ENCODE measurements at places on chromosomes 12 and 14.

- DNase-seq = no peak
These were observed 65.3 kb upstream of the C14orf180 start for GRCh38 chr14:104514156-104514848.

- DNase-seq = no peak
These were observed 23.6 kb downstream of the PYGL start for GRCh38 chr14:50920482-50921230.

DNA sequence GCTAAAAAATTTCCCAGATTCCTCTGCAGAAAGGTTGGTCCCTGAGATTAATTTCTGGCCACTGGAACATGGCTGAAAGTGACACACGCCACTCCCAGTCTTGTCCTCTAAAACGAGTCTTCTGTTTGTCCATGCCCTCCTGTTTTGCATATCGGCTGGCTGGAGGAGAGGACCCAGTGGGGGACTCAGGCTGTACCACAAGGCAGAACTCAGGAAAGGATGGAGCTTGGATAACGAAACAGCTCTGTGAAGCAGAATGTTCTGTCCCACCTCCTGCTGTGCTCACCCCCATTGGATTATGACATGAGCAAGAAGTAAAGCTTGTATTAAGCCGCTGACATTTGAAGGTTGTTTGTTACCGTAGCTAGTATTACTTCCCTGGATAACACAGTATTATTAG, 856.2 kb downstream of the BCL11B start:
- DNase-seq = no peak

- no peak for DNase-seq
These were observed 786 bp upstream of the PFKM start for GRCh38 chr12:48118284-48118871.

DNA sequence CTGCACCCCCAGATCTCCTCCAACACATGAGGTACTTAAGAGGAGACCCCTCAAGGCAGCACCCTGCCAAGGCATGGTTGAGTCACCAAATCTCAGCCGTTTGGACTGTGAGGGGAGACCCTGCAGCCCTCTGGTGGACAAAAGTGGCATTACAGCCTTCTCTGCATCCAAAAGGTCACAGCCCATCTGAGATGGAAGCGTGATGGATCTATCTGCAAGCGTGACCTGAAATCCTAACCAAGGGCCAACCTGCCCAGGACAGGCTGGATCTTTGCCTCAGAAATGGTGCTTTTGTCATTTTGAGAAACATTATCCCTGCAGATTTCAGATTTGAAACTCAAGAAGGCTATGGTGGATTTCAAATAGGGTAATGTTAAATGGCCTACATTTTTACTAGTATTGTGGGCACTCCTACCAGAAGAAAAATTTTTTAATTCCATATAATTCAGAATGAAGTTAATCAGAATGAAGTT, 23.7 kb upstream of the DHRS4 start:
- DNase-seq = peak; percentile 85

DNA sequence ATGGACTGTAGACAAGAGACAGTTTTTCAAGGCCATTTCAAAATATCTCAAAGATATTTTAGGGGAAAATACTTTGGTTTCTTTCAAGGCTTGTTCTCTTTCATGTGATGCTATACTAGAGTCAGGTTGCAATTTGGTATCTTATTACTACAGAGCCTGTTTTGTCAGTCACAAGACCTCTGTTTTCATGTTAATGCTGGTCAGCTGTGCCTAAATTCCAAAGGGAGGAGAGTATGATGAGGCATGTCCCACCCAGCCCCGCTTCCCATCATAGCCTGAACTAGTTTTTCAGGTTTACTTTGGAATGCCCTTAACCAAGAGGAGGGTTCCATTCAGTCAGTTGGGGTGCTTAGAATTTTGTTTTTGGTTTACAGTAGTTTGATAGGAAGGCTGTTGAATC, 52.6 kb downstream of the GPHB5 start:
- DNase-seq = no peak

- DNase-seq = no peak
These were observed 32.8 kb downstream of the SIX1 start for GRCh38 chr14:60616461-60616959.

GRCh38 chr12:50197297-50197727, 30.1 kb upstream of the CERS5 start:
- DNase-seq = no peak

- no peak for DNase-seq
These were observed 592.5 kb upstream of the NOVA1 start for GRCh38 chr14:27190296-27190695.

GRCh38 chr12:113891739-113892520, 74.2 kb downstream of the RBM19 start:
- DNase-seq = no peak

GRCh38 chr12:3446235-3446634, 44.8 kb upstream of the PRMT8 start:
- DNase-seq = no peak

- DNase-seq = no peak
These were observed 273.1 kb downstream of the TMTC2 start for GRCh38 chr12:82959821-82960220.

- no peak for DNase-seq
These were observed 1.2 kb upstream of the GIT2 start for GRCh38 chr12:109997393-109997792.

GRCh38 chr14:27090716-27091115, 492.9 kb upstream of the NOVA1 start:
- no peak for DNase-seq

DNA sequence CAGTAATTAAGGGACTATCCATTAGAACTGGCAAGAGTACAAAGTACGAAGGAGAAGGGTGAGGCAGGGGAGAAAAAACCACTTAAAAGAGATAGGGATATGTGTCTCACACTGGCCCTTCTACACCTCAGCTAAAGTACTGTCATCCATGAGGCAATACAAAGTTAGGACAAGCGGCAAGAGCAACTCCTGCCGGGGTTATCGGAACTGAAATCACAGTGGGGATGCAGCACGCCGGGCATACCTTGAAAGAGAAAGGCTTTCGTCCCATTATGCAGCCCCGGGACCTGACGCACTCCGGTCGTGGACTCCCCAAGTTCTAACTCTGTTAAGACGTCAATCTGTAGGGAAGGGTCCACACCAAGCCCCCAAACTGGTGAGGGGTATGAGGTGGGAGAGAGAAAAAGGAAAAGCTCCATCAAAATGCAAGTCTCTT, 1.1 kb downstream of the NELL2 start:
- peak; percentile 21 for DNase-seq

DNA sequence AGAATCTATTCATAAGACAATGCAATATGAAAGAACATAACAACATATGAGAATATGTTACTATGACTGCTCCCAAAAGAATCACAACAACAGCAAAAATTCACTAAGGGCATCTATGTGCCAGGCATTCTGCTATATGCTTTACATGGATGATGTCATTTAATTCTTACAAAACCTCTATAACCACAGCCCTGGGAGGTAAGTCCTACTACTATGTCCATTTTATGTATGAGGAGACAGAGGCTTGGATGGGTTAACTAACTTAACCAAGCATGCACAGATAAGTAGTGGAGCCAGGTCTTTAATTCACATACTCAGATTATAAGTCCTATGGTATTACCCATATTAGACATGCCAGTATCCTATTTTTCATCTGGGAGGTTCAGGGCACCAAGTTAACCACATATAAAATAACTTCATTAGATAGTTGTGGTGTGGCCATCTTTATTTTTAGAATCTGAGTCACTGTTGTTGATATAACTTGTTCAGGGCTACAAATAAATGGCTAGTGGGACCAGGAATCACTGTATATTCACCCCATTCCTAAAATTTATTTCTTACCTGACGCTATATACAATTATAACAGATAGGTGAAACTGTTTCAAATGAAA, 33.2 kb upstream of the RAD51AP1 start:
- DNase-seq = no peak

GRCh38 chr12:68306564-68306963, 25.6 kb downstream of the MDM1 start:
- DNase-seq = no peak

DNA sequence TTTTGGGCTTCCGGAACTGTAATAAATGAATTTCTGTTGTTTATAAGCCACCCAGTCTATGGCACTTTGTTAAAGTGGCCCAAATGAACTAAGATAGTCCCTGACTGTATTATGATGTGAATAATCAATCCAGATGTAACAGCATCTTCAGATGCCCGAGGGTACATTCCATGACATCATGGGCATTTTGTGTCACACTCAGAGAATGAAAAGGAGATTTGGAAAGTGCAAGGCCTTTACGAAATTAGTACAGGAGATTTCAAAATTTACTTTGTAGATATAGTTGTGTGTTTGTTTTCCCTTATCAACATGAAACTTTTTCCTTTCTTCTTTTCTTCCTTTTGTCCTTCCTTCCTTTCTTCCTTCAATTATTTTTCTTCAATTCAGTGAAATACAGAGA, 54.2 kb upstream of the AMIGO2 start:
- no peak for DNase-seq

- DNase-seq = no peak
These were observed 255.3 kb downstream of the AEBP2 start for GRCh38 chr12:19694627-19695026.

- DNase-seq = no peak
These were observed 31.7 kb upstream of the TUBA1C start for GRCh38 chr12:49232940-49233841.

GRCh38 chr14:22811722-22812121, 3.5 kb downstream of the SLC7A7 start:
- DNase-seq = no peak

GRCh38 chr14:92534932-92535643, 21.5 kb downstream of the RIN3 start:
- DNase-seq = peak; percentile 13
